A673 (cell line): ENCODE measurements at places on chromosomes 1 and 21. TPM values are rescaled to one million over a fixed set of nuclear protein-coding genes. Genes with fewer than 3 reads are reported as not detected.

DNA sequence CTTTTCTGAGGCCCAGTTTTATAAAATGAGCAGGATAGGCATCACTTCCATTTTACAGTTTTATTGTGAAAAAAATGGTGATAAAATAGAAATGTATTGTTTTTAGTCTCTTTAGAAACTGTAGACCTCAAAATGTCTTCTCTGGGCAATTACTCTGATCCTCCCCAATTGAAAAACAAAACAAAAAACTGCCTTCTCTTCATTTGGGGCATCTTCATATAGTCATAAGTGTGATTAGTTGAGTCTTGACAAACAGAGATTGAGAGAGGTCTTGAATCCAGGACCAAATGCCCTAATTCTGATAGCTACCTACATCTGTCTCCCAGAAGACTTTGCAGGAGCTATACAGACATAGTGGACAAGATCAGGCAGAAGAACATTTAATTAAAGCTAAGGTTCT, 62.9 kb downstream of the LRRC8C start:
- no peak overlapping the region for H3K27ac ChIP-seq
- peaks cover 31% of the 10 kb centered on the region for H3K4me1 ChIP-seq
- H3K27me3 ChIP-seq, result no peaks in the 10 kb centered on the region
- DNase-seq, result no peak

GRCh38 chr1:212260557-212261355, 24.5 kb upstream of the PPP2R5A start:
- no peak for DNase-seq
- H3K27me3 ChIP-seq, result no peaks in the 10 kb centered on the region
- H3K4me3 ChIP-seq, result no peak overlapping the region
- H3K27ac ChIP-seq, result no peak overlapping the region
- no peaks in the 10 kb centered on the region for H3K4me1 ChIP-seq

DNA sequence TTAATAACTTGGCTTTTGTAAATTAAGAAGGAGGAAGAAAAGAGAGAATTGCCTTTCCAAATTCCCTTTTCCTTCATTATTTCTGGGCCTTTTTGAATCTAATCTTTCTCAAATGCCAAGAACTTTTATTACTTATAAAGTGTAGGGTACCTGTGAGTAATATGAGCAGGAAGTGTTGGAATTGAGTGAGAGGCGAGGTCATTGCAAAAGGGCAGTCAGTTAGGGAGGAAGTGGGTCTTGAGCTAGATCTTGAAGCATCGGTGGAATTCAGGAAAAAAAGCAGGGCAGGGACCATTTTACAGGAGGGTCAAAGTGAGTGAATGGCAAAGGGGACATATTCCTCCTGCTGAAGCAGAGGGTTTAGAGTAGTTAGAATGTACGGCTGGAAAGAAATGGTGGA, 23.4 kb downstream of the DDI2 start:
- peaks cover 58% of the 10 kb centered on the region for H3K36me3 ChIP-seq
- H3K4me1 ChIP-seq, result no peaks in the 10 kb centered on the region
- no peak overlapping the region for H3K4me3 ChIP-seq
- H3K27me3 ChIP-seq, result no peaks in the 10 kb centered on the region
- no peak for DNase-seq

GRCh38 chr1:81799939-81800694, 617 bp upstream of the ADGRL2 start:
- H3K27ac ChIP-seq, result no peak overlapping the region
- H3K36me3 ChIP-seq, result no peaks in the 10 kb centered on the region
- peaks cover 66% of the 10 kb centered on the region for H3K27me3 ChIP-seq

DNA sequence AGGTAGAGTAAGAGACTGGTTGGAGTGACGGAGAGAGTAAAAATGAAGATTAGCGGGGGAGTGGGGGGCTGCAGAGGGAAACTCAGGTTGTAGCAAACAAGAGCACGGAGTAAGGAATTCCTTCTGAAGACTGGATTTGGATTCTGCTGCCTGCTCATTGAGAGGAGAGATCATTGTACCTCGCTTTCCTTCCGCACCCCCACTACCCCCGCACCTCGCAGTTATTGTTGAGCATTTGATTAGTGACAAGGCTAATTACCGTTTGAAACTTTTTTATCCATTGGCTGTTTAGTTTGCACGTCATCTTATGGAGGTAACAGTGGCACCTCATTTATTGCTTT, 463 bp downstream of the PRPF3 start:
- peak overlapping the region; percentile 84 for H3K27ac ChIP-seq
- H3K4me3 ChIP-seq, result peak overlapping the region; percentile 81
- no peaks in the 10 kb centered on the region for H3K27me3 ChIP-seq
- peaks cover 22% of the 10 kb centered on the region for H3K36me3 ChIP-seq

GRCh38 chr1:4261327-4261726, 361.3 kb upstream of the C1orf174 start:
- H3K4me3 ChIP-seq, result no peak overlapping the region
- H3K36me3 ChIP-seq, result no peaks in the 10 kb centered on the region
- no peak overlapping the region for H3K27ac ChIP-seq
- no peaks in the 10 kb centered on the region for H3K27me3 ChIP-seq
- no peaks in the 10 kb centered on the region for H3K4me1 ChIP-seq

DNA sequence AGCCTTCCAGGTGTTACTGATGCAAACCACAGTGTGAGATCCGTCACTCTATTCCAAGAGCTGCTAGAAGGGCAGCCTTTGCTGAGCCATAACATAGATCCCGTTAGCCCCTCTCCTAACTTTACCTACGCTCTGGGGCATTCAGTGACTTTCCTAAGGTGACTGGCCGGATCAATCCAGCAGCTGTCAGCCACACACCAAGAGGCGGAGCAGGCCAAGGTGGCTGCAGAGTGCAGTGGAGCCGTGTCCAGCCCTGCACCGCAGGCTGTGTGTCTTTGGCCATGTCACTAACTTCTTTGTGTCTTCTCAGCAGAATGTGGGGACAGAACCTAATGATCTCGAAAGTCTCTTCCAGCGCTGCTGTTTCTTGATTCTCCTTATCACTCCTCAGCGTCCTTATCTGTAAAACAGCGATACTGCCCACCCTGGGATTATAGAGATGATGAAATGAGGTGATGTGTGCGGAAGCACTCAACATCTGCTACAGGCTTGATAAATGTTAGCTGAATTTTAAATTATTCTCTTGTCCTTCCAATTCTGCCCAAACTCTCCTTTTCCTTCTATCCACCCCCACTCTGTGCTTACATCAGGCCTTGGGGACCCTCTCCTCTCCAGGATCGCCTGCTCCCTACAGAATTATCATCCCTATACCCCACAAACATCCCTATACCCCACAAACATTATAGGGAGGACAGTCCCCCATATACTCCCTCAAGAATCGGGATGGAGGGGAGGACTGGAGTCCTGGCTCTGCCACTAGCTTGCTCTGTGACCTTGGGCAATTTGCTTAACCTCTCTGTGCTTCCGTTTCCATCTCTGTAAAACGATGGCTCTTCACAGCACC, 25.8 kb upstream of the LRRN2 start:
- H3K4me1 ChIP-seq, result no peaks in the 10 kb centered on the region
- no peak overlapping the region for H3K4me3 ChIP-seq
- H3K27me3 ChIP-seq, result peaks cover 22% of the 10 kb centered on the region
- H3K36me3 ChIP-seq, result no peaks in the 10 kb centered on the region
- DNase-seq, result no peak

DNA sequence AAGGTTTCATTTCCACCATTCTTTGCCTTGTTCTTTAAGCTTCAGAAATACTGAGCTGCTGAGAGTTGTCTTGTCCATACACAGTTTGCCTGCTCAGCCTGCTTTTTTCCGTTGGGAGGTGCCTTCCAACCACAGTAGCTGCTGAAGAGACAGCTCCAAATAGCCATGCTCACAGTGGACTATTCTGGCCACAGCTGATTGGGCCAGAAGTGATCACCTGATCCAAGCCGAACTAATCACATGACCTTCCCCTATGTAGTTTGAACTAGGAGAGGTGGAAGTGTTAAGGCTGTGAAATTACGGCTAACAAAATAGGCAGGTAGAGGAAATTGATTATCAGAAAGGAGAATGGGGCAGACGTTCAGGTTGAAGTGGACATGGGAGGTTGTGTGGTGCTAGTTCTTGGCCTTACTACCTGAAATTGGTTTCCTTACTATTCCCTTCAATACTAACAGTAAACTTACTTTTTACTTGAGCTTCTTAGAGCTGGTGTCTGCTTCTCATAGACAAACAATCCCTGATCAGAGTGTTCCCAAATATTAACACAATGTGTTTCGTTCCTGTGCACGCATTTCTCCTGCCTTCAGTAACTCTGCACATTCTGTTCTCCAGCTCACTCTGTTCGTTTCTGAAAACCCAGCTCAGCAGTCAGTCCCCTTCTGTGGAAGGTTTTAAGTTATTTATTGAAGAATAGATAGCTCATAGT, 136.1 kb downstream of the RWDD3 start:
- no peak overlapping the region for H3K4me3 ChIP-seq
- H3K27ac ChIP-seq, result no peak overlapping the region
- H3K36me3 ChIP-seq, result no peaks in the 10 kb centered on the region
- H3K27me3 ChIP-seq, result peaks cover 37% of the 10 kb centered on the region
- no peak for DNase-seq
- H3K4me1 ChIP-seq, result no peaks in the 10 kb centered on the region

Gene ST6GALNAC3
- total RNA-seq, result 0.74 and 1.2 TPM in 2 replicates
